Endothelial cell (in vitro differentiated cells): ENCODE measurements at places on chromosomes 1 and 21. TPM values are rescaled to one million over a fixed set of nuclear protein-coding genes. Genes with fewer than 3 reads are reported as not detected.

GNG12 gene
- 26.2 TPM for total RNA-seq

PBX1 gene
- 44.2 TPM for total RNA-seq

PSMD4 gene
- total RNA-seq, result 186 TPM

MR1 gene
- 0.67 TPM for total RNA-seq

OR10J1 gene
- not detected for total RNA-seq

DNA sequence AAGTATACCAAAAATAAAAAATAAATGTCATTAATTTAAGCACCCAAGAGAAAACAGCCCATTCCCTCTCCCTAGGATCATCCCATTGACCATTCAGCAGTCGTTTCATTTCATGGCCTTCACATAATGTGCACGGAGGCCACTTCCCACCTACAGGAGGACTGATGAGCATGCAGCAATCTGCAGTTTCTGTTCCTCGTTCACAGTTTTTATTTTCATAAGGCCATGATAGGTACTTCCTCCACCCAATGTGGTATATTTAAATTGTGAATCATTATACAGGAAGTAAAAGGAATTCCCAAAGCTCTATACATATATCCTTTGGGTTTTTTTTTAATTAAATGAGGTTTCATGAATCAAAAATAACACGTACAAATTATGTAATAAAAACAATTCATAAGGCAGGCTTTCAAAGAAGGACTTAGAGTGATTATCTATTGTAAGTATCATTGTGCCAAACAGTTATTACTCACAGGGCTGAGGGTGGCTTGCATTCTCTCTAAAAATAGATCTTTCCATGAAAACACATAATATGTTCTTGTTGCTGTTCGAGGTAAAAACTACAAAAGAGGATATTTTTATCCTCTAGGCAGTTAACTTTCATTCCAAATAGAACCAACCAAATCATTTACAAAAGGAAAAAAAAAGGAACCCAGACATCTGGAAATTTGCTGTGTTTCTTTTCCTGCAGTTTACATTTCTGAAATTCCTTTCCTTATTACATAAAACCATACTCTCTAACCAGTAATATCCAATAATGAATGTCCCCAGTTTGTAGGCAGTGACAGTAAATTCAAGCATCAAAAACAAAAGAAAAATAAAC is 27.5 kb upstream of the SLC44A3 start:
- H3K4me1 ChIP-seq, result peaks cover 24% of the 10 kb centered on the region
- DNase-seq, result no peak
- H3K36me3 ChIP-seq, result no peaks in the 10 kb centered on the region
- peaks cover 6% of the 10 kb centered on the region for H3K27me3 ChIP-seq
- H3K27ac ChIP-seq, result no peak overlapping the region

GRCh38 chr21:45379171-45379900 is 25.6 kb upstream of the COL18A1 start:
- H3K27me3 ChIP-seq, result peaks cover 15% of the 10 kb centered on the region
- no peak for DNase-seq
- H3K4me3 ChIP-seq, result peak overlapping the region; percentile 7

- H3K36me3 ChIP-seq, result no peaks in the 10 kb centered on the region
- H3K4me1 ChIP-seq, result no peaks in the 10 kb centered on the region
- no peak overlapping the region for H3K4me3 ChIP-seq
- DNase-seq, result no peak
Measured at GRCh38 chr1:221991221-221991620, 249.3 kb upstream of the DUSP10 start.

GRCh38 chr1:56709269-56709880 is 64.3 kb downstream of the PRKAA2 start:
- no peaks in the 10 kb centered on the region for H3K4me1 ChIP-seq
- no peak overlapping the region for H3K27ac ChIP-seq
- H3K4me3 ChIP-seq, result no peak overlapping the region
- H3K36me3 ChIP-seq, result no peaks in the 10 kb centered on the region

DNA sequence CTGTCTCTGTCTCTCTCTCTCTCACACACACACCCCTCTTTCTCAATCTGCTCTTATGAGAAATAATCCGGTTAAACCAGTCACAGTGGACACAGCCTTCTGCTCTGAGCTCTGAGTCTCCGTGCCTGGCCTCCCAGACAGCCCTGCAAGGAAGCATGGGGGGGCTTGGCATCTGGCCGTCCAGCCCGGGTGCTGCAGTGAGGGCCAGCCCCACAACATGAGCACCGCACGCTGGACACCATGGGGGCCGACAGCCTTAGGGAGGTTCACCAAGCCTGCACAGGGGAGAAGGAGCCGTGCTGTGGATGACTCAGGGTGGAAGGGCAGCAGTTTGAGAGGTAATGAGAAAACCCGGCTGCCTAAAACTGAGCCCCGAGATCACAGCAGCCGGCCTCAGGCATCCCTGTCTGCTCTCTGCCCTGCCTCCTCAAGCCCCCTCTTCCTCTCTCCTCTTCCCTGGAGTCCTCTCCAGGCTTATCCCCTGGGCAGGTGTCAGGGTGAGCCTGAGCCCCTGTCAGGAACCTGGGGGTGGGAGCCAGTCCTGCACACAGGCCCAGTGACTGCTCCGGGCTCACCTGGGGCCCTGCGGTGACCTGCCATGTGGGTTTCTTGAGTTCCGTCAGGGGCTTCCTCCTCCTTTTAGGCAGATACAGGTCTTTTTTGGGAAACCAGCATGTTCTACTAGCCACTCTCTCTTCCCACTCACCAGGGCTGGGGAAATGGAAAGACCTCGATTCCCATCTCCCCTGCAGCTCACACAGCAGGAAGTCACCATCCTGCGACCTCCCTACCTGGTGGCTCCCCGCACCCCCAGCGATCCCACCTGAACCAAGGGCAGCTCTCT is 92.8 kb downstream of the ITPKB start:
- peaks cover 49% of the 10 kb centered on the region for H3K36me3 ChIP-seq
- peaks cover 25% of the 10 kb centered on the region for H3K27me3 ChIP-seq
- no peak overlapping the region for H3K4me3 ChIP-seq
- DNase-seq, result no peak

GRCh38 chr1:235861857-235862256 is 4.8 kb downstream of the LYST start:
- H3K27ac ChIP-seq, result no peak overlapping the region
- no peak overlapping the region for H3K4me3 ChIP-seq
- peaks cover 7% of the 10 kb centered on the region for H3K4me1 ChIP-seq
- DNase-seq, result no peak
- peaks cover 5% of the 10 kb centered on the region for H3K27me3 ChIP-seq
- no peaks in the 10 kb centered on the region for H3K36me3 ChIP-seq

DNA sequence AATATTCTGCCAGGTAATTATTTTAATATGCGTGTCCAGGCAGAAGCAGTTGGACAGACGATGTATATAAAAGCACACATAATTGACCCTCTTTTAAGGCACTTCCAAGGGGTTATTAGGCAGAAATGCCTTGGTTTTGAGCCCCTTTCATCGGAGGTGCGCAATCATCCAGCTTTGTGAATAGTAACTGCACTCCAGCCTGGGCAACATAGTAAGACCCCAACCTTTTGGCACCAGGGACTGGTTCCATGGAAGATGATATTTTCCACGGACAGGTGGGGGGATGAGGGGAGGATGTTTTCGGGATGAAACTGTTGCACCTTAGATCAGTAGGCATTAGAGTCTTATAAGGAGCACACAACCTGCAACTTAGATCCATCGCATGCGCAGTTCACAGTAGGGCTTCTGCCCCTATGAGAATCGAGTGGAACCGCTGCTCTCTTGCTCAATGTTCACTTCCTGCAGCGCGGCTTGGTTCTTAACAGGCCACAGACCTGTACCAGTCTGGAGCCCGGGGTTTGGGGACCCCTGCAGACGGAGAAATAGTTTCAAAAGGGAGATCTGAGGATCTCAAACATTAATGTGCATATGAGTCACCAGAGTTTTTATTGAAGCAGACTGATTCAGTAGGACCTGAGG is 1.8 kb upstream of the MCOLN2 start:
- H3K36me3 ChIP-seq, result no peaks in the 10 kb centered on the region
- H3K4me3 ChIP-seq, result peak overlapping the region; percentile 69
- peaks cover 19% of the 10 kb centered on the region for H3K27me3 ChIP-seq
- H3K4me1 ChIP-seq, result peaks cover 4% of the 10 kb centered on the region
- no peak overlapping the region for H3K27ac ChIP-seq

DNA sequence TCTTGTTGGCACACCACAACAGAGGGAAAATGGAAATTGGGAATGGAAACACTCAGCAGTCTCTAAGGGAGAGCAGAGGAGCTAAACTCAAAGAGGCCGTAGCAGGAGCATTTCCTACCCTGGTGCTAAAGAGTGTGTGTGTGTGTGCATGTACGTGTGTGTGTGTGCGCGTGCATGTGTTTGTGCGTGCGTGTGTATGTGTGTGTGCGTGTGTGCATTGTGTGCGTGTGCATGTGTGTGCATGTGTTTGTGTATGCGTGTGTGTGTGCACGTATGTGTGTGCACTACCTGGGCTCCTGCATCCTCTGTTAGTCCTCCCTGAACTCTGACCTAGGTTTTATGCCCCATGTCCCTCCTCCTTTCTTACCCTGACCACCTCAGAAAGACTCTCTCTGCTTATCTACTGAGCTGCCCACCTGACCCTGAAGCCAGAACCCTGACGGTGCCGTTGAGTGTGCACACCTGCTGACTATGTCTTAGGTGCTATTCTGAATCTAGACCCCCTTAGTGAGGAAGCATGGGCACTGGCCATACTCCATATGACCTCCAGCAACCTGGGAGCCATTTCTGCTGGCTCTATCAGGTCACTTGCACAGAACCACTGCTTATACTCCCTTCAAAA is 157.1 kb upstream of the HMGB4 start:
- H3K27me3 ChIP-seq, result peaks cover 2% of the 10 kb centered on the region
- H3K36me3 ChIP-seq, result no peaks in the 10 kb centered on the region
- H3K27ac ChIP-seq, result no peak overlapping the region
- H3K4me3 ChIP-seq, result no peak overlapping the region
- no peaks in the 10 kb centered on the region for H3K4me1 ChIP-seq

DNA sequence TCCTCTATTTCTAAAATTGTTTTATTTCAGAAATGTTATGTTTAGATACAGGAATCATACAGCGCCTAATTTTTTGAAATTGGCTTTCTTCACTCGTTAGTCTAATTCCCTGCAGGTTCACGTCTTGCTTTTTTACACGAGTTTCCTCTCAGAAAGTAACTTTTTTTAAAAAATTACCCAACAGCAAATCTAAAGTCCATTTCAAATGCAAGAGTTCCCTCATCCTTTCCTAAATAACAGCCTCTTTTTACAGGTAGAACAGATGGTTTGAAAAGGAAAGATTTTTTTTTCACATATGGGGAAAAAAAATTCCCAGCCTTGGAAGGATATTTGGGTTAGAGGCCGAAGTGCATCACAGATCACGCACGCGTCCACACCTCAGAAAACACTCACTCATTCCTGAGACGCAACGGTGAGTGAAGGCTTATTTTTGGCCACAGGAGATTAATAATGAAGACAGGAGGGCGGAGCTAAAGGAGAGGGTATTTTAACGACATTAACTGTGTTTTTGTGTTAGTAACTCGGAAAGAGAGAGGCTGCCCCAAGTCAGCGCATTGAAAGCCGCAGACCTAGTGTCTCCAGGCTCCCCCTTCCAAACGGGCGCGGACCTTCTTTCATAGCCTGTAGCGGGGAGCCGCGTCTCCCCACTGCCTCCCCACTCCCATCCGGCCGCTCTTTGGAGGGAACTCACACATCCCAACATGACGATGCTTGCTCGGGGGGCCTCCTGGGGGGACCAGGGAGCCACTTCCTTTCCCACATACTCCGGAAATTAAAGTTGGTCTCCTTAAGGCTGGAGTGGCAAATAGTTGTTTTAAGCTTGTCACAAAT is 969 bp upstream of the RIPK4 start:
- H3K27me3 ChIP-seq, result peaks cover 7% of the 10 kb centered on the region
- H3K4me3 ChIP-seq, result peak overlapping the region; percentile 97
- H3K27ac ChIP-seq, result peak overlapping the region; percentile 97
- H3K36me3 ChIP-seq, result peaks cover 8% of the 10 kb centered on the region
- DNase-seq, result peak; percentile 51

- peaks cover 8% of the 10 kb centered on the region for H3K4me1 ChIP-seq
- peak; percentile 14 for DNase-seq
- H3K36me3 ChIP-seq, result no peaks in the 10 kb centered on the region
- H3K27ac ChIP-seq, result peak overlapping the region; percentile 85
- H3K27me3 ChIP-seq, result peaks cover 2% of the 10 kb centered on the region
Measured at GRCh38 chr1:240575981-240576662, 35.8 kb downstream of the GREM2 start.

DNA sequence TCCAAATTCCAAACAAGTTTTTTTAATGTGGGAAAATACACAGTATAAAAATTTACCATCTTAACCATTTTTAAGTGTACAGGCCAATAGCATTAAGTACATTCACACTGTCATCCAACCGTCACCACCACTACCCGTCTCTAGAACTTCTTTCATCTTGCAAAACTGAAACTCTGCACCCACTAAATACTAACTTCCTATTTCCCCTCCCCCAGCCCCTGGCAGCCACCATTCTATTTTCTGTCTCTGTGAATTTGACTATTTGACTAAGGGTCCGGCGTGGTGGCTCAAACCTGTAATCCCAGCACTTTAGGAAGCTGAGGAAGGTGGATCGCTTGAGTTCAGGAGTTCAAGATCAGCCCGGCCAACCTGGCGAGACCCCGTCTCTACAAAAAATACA is 36.1 kb downstream of the CLSTN1 start:
- no peak for DNase-seq
- no peak overlapping the region for H3K27ac ChIP-seq
- H3K4me3 ChIP-seq, result no peak overlapping the region
- H3K27me3 ChIP-seq, result peaks cover 5% of the 10 kb centered on the region
- H3K36me3 ChIP-seq, result no peaks in the 10 kb centered on the region

- H3K4me1 ChIP-seq, result no peaks in the 10 kb centered on the region
- H3K27me3 ChIP-seq, result peaks cover 2% of the 10 kb centered on the region
- DNase-seq, result no peak
Measured at GRCh38 chr1:230899841-230900251, 31.5 kb upstream of the C1orf198 start.

DNA sequence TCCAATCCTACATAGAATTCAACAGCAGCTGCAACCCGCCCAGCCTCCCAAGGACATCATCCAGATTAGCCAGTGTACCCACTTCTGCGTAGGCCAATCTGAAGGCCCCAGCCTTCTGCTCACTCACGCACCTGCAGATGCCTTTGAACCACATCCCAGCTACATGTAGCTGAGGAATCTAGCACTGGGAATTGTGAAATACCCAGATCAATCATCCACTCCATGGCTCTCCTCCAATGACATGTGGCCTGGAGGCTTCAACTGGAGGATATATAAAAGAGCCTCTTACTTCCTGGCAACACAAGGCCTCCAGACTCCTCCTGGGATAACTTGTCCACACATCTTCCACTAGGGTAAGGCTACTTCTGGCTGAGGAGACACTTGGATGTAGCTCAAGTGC is at the start of gene LCE6A:
TSS of gene LCE6A (plus strand) at position 301 of the 400 bp plus-strand sequence. CDS start 665 bp downstream, outside the sequence.
- no peaks in the 10 kb centered on the region for H3K4me1 ChIP-seq
- DNase-seq, result no peak
- H3K4me3 ChIP-seq, result no peak within 1 kb of the TSS
- H3K27ac ChIP-seq, result no peak within 1 kb of the TSS
- no peaks in the 10 kb centered on the region for H3K36me3 ChIP-seq

DNA sequence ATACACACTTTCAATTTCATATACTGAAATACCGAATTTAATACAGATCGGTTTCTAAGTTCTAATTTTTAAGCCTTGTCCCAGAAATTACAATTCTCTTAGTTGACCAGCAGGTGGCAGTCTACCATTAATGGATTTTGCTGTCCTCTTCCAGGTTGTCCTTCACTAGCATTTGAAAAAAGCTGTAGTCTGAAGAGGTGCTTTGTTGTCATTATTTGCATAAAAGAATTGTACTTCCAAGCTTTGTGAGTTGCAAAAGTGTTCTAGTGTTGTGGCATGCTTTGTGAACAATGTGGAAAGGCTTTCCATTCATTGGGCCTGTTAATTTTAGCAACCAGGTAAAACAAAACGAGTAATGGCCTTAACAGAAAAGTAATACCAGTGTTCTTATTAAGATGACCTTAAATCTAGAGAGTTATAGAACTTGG is 193.6 kb downstream of the RPS6KC1 start:
- H3K27me3 ChIP-seq, result no peaks in the 10 kb centered on the region
- H3K4me1 ChIP-seq, result no peaks in the 10 kb centered on the region
- DNase-seq, result peak; percentile 54
